Naive B cell (primary cell): ENCODE measurements at places on chromosomes 13 and 19. TPM values are rescaled to one million over a fixed set of nuclear protein-coding genes. Genes with fewer than 3 reads are reported as not detected.

IGFLR1 gene
- 195 TPM for polyA plus RNA-seq

DNA sequence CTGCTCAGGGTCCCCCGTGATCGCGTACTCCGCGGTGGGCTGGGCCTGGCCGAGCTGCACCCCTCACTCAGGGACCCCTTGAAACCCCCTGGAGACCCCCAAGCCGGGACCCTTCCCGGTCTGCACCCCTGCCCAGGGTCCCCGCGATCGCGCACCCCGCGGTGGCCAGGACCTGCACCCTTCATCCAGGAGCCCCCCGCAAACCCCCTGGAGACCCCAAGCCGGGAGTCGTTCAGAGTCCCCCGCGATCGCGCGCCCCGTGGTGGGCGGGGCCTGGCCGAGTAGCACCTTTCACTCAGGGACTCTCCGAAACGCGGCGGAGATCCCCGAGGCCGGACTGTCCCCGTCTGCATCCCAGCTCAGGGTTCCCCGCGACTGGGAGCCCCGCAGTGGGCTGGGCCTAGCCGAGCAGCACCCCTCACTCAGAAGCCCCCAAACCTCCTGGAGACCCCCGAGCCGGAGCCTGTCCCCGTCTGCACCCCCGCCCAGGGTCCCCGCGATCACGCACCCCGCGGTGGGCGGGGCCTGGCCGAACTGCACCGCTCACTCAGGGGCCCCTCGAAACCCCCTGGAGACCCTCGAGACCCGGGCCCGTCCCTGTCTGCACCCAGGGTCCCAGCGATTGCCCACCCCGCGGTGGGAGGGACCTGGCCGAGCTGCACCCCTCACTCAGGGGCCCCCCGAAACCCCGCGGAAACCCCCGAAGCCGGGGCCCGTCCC is 748 bp downstream of the LMNB2 start:
- peaks cover 15% of the 10 kb centered on the region for H3K4me1 ChIP-seq
- peak overlapping the region; percentile 84 for H3K4me3 ChIP-seq
- DNase-seq = peak; percentile 36
- no peaks in the 10 kb centered on the region for H3K27me3 ChIP-seq
- H3K27ac ChIP-seq = peak overlapping the region; percentile 81

FAM216B gene
- polyA plus RNA-seq = not detected

- peak overlapping the region; percentile 89 for H3K27ac ChIP-seq
- no peak for DNase-seq
- H3K36me3 ChIP-seq = peaks cover 8% of the 10 kb centered on the region
- no peaks in the 10 kb centered on the region for H3K27me3 ChIP-seq
- peaks cover 46% of the 10 kb centered on the region for H3K4me1 ChIP-seq
Measured at GRCh38 chr19:45715139-45715538, 15.6 kb downstream of the FBXO46 start.

DNA sequence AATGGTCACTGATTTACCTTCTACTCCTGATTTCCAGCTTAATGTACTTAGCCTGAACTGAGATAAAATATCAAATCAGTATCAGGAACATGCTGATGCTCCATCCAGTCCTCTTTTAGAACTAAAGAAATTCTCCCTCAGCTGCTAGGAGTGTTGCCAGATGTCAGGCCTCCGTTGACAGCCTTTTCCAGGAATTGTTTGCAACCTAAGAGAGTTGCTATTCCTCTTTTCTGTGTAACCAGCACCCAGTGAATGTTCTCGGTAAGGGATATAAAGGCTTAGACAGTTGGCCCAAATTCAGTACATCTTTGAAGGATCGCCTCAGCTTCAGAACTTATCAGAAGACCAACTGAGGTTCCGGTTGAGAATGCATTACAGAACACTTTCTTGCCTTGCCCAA is 559.0 kb downstream of the PCDH17 start:
- no peaks in the 10 kb centered on the region for H3K36me3 ChIP-seq
- DNase-seq = no peak
- H3K4me1 ChIP-seq = no peaks in the 10 kb centered on the region
- no peak overlapping the region for H3K4me3 ChIP-seq
- H3K27me3 ChIP-seq = no peaks in the 10 kb centered on the region
- H3K27ac ChIP-seq = no peak overlapping the region

CYP4F3 gene
- polyA plus RNA-seq = not detected

ATXN8OS gene
- polyA plus RNA-seq = not detected

GRCh38 chr13:45184693-45185092 is 16.2 kb downstream of the KCTD4 start:
- no peaks in the 10 kb centered on the region for H3K27me3 ChIP-seq
- DNase-seq = peak; percentile 2
- H3K4me3 ChIP-seq = peak overlapping the region; percentile 73
- peak overlapping the region; percentile 70 for H3K27ac ChIP-seq
- H3K4me1 ChIP-seq = peaks cover 29% of the 10 kb centered on the region

DNA sequence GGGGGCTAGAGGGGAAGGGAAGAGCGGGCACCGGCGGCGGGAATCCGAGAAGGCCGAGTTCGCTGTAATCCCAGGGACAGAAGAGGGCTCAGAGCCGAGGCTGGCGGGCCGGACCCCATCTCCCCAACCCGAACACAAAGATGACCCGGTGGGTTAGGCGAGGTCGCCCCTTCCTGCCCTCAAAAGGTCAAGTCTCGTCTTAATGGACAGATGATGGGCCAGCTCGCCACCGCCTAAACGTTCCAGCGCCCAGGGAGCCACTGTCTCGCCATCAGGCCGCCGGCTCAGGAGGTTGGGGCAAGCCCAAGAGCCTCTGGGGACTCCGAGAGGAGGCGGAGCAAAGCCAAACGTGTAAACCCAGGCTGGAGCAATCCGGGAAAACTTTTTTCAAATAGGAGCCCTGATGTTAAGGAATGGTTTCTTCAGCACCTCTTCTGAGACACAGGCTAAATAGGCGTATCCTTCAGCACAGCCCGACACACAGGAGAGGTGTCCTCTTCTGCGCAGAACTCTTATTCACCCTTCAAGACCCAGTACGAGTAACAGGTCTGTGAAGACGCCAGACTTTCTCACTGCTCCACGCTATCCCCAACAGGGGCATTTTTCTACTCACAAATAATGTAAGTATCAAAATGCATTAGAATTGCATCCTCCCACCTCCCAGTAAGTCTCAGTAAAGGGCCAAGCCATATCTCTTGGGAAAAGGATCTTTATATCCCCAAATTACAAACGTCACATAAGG is 6.3 kb upstream of the POU4F1 start:
- peaks cover 5% of the 10 kb centered on the region for H3K36me3 ChIP-seq
- peaks cover 23% of the 10 kb centered on the region for H3K4me1 ChIP-seq
- no peak for DNase-seq
- peak overlapping the region; percentile 90 for H3K4me3 ChIP-seq
- H3K27ac ChIP-seq = peak overlapping the region; percentile 39
- H3K27me3 ChIP-seq = peaks cover 60% of the 10 kb centered on the region

DNA sequence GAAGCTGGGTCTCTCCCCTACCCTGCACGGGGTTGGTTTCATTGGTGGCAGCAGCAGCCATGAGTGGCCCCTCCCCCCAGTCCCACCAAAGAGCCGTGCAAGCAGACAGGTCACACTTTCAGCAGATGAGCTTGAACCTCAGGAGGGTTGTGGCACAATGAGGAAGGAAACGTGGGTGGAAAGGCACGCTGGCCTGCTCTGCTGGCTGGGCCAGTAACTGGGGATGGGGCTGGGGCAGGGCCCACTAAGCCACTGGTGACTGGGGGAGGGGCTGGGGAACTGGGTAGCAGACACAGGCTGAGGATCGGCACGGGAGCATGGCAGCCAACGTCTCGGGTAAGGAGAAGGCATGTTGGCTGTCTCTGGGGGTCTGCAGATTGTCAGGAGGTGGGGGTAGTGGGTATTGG is at the start of gene P2RY11:
TSS of gene P2RY11 (plus strand) at position 289 of the 407 bp plus-strand sequence. CDS start at position 318, 29 bp downstream.
- H3K4me1 ChIP-seq = peaks cover 44% of the 10 kb centered on the region
- peak within 1 kb of the TSS; percentile 92 for H3K27ac ChIP-seq
- no peaks in the 10 kb centered on the region for H3K27me3 ChIP-seq
- H3K36me3 ChIP-seq = peaks cover 7% of the 10 kb centered on the region
- H3K4me3 ChIP-seq = peak within 1 kb of the TSS; percentile 49
- DNase-seq = peak; percentile 37

GRCh38 chr13:71137101-71137500 is 729.9 kb downstream of the DACH1 start:
- H3K4me1 ChIP-seq = no peaks in the 10 kb centered on the region
- H3K27ac ChIP-seq = no peak overlapping the region
- DNase-seq = no peak
- no peaks in the 10 kb centered on the region for H3K27me3 ChIP-seq

GRCh38 chr13:110228936-110229904 is 77.7 kb downstream of the COL4A1 start:
- H3K4me3 ChIP-seq = no peak overlapping the region
- no peaks in the 10 kb centered on the region for H3K36me3 ChIP-seq
- H3K4me1 ChIP-seq = no peaks in the 10 kb centered on the region
- no peak overlapping the region for H3K27ac ChIP-seq

- H3K36me3 ChIP-seq = peaks cover 6% of the 10 kb centered on the region
- no peak for DNase-seq
- no peak overlapping the region for H3K27ac ChIP-seq
- no peak overlapping the region for H3K4me3 ChIP-seq
- H3K27me3 ChIP-seq = no peaks in the 10 kb centered on the region
Measured at GRCh38 chr13:102816708-102817107, 17.8 kb downstream of the BIVM start.

GRCh38 chr13:26401578-26402021 is 147.7 kb downstream of the CDK8 start:
- no peak overlapping the region for H3K4me3 ChIP-seq
- H3K36me3 ChIP-seq = peaks cover 35% of the 10 kb centered on the region
- H3K4me1 ChIP-seq = no peaks in the 10 kb centered on the region
- H3K27me3 ChIP-seq = no peaks in the 10 kb centered on the region

C19orf47 gene
- 9.6 TPM for polyA plus RNA-seq

GRCh38 chr13:87894059-87894458 is 222.9 kb downstream of the SLITRK5 start:
- H3K4me3 ChIP-seq = no peak overlapping the region
- H3K36me3 ChIP-seq = no peaks in the 10 kb centered on the region
- no peak overlapping the region for H3K27ac ChIP-seq
- H3K27me3 ChIP-seq = no peaks in the 10 kb centered on the region
- DNase-seq = no peak

DNA sequence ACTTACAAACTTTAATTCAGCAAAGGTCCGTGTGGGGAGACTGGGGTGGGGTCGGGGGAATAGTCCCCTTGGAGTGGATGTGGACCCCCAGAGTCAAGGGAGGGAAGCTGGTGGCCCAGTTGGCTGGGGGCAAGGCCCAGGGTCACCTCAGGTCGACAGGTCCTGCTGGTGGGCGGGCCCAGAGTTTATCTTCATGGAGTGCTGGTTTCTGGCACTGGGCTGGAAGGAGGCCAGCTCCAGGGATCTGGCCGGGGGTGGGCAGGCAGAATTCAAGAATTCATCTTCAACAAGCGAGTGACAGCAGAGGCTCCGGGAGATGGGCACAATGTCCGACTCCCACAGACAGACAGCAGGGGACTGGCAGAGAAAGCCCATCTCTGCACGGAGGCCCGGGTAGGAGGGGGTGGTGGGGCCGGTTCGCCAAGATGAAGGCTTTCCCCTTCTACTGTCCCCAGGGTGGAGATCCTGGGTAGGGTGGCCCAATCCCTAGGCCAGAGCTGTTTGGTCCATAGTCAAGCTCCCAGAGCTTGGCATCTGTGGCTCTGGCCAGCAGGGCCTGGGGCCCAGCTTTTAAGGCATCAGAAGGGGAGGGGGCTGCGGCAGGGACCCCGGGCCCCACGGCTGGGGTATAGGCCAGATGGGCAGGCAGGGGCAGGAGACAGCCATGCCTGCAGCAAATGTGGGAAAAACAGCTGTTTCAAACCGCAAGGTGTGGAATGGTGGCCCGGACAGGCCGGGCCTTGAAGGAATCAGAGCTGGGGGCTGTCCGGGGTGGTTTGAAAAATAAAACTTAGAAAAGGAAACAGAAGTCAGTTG is 622 bp upstream of the FDX2 start:
- peaks cover 4% of the 10 kb centered on the region for H3K36me3 ChIP-seq
- H3K4me3 ChIP-seq = peak overlapping the region; percentile 77
- peaks cover 25% of the 10 kb centered on the region for H3K4me1 ChIP-seq

- no peaks in the 10 kb centered on the region for H3K27me3 ChIP-seq
- no peak for DNase-seq
- H3K4me1 ChIP-seq = peaks cover 53% of the 10 kb centered on the region
- no peaks in the 10 kb centered on the region for H3K36me3 ChIP-seq
- no peak overlapping the region for H3K4me3 ChIP-seq
- H3K27ac ChIP-seq = no peak overlapping the region
Measured at GRCh38 chr13:26259634-26260033, 5.7 kb downstream of the CDK8 start.

SLAIN1 gene
- 18.5 TPM for polyA plus RNA-seq

- no peak for DNase-seq
- H3K27me3 ChIP-seq = no peaks in the 10 kb centered on the region
- H3K27ac ChIP-seq = peak overlapping the region; percentile 29
- peaks cover 40% of the 10 kb centered on the region for H3K4me1 ChIP-seq
- no peaks in the 10 kb centered on the region for H3K36me3 ChIP-seq
- no peak overlapping the region for H3K4me3 ChIP-seq
Measured at GRCh38 chr19:35720648-35721047, 2.8 kb downstream of the KMT2B start.

DNA sequence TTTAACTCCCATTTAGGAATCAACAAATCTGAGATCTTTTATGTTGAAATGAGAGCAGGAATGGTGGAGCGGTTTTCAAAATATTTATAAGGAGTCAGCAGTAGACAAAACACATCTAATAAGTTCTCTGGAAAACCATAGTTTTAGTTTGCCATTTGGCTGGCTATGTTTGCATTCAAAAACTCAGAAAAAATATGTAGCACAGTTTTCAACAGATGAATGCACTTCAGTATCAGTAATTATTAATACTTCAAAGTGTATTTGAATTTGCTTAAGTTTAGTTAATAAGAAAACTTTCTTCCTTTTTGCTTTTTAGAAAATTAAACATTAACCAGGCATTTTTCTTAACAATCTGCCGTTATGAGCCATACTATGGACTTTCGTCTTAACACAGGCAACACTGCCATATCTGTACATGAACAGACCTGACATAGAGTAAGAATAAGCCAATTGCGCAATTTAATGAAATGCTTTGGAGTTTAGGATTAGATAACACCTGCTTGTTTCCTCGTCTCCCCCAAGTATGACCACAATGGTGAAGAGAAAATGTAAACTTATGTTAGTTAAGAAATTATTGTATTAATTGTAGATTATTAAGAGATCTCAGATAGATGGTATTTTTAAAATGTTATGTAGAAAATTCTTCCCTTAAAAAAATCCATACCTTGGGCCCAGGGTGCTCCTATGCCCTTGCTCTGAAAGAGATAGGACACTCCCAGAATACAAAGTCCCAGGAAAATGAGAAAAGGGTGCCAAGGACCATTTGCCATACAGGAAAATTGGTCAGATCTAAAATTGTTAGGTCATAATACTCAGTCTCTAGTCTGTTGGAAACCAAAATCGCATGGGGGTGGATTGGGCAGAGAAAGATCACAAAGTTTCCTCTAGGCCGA is 552.3 kb upstream of the ARGLU1 start:
- H3K4me1 ChIP-seq = no peaks in the 10 kb centered on the region
- no peak for DNase-seq
- H3K27ac ChIP-seq = no peak overlapping the region
- H3K36me3 ChIP-seq = no peaks in the 10 kb centered on the region
- H3K4me3 ChIP-seq = no peak overlapping the region

GRCh38 chr13:97148894-97149293 is 73.2 kb upstream of the MBNL2 start:
- DNase-seq = no peak
- H3K27ac ChIP-seq = no peak overlapping the region
- no peaks in the 10 kb centered on the region for H3K36me3 ChIP-seq
- peaks cover 26% of the 10 kb centered on the region for H3K27me3 ChIP-seq
- H3K4me1 ChIP-seq = no peaks in the 10 kb centered on the region
- H3K4me3 ChIP-seq = no peak overlapping the region
